ENCODE measurements at places on chromosomes 16 and 17.
A peak's percentile ranks its signal among the peaks of the same experiment; 100 is the strongest.

DNA sequence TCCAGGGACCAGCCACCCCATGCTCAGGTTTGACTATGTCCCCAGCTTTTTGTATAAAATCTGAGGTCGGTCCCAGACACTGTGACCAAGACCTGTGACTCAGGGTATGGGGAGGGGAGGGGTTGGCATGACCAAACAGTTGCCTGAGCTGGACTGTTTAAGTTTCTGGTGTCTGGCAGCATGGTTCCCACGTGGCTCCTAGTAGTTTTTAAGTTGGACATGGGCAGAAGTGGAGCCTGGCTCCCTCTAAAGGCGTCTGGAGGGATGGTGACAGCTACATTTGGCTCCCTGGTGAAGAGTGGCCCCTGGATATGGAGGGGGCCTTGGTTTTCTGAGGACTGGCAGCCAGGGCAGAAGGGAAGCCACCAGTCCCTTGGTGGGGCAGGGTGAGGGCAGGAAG, 7.9 kb downstream of the SMCR8 start:
- DNase-seq: no peak

DNA sequence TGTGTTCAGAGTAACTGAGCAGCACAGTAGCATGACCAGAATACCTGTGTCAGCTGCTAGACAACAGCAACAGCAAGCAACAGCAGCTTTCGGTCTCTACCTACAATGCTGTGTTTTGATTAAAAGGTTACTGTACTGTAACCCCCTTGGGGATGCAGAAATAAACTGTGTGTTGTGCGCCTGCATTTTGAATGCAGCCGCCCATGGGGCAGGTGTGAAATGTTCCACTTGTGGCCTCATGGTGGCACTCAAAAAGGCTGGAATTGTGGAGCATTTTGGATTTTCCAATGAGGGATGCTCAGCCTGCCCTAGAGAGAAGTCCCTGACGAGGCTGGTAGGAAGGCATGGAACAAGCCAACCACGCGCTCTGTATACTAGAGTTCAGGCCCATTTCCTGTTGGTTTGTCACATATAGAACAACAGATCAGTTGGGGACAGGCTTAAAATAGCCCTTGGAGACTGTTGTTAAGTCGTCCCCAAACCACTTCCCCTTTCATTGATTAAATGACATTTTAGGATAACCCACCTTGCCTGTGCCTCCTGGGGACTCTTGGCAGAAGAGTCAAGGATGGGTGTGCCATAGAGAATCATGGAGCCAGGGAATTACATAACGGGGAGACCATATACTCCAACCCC, 27.1 kb downstream of the SCPEP1 start:
- no peak for DNase-seq

GRCh38 chr16:28311913-28312312, 19.6 kb downstream of the SBK1 start:
- no peak for DNase-seq

DNA sequence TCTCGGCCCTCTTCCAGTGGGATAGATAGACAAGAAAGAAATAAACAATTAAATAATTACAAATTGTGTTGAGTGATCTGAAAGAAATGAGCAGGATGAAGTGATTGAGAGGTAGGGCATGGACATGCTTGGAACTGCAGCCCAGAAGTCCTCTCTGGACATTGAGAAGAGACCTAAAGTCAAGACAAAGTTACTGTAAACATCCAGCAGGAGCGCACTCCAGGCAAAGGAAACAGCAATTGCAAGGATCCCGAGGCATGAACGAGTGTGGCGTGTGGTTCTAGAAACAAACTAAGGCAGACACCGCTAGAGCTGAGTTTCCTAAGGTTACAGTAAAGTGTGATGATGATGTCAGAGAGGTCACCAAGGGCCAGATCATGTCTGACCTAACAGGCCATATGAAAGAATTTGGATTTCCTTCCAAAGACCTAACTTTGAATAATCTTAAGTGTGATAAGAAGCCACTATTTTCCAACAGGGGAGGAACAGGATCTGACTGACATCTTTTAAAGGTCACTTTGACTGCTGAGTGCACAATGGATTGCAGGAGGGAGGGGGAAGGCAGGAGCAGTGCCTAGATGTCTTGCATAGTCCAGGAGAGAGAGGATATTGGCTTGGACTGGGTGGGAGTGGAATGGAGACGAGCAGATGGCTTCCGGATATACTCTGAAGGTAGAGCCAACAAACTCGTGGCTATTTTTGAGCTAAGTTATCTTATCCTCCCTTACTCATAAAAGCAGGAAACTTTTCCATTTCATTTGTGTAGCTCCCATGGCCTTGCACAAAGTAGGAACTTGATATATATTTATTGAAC, 19.0 kb downstream of the ABCC12 start:
- DNase-seq: no peak

GRCh38 chr16:65767125-65767524, 599.4 kb upstream of the CDH5 start:
- DNase-seq: no peak

- peak; percentile 46 for DNase-seq
Measured at GRCh38 chr17:61837175-61838051, 25.9 kb downstream of the BRIP1 start.

GRCh38 chr17:57379237-57379894, 123.0 kb downstream of the MSI2 start:
- DNase-seq: no peak

GRCh38 chr16:556474-557173, 3.6 kb upstream of the PRR35 start:
- DNase-seq: no peak

DNA sequence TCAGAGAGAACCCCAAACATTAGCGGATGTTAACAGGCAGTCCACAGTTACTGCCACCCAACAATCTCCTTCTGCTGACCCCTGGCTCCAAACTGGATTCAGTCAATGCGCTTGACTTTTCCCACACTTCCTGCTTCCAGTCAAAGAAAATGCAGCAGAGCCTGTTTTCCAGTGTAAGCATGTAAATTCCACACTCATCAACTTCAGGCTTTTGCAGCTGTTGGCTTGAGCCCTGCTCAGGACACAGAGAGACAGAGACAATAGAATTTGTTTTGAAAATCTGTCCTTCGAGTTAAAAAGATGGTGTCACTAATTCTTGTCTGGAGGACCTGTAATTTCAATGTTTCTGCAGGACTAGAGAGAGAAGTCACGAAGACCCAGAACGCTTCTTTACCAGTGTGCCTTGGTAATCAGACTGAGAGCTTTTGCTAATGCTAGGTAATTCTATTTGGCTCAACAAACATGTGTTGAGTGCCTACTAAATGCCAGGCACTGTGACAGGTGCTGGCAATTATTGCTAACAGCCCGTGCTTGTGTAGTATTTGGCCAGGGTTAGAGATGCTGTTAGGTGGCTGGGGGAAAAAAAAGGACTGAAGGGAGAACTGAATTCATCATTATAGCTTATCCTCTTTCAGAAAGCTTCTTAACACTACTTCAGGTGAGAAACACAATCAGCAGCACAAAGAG, 32.5 kb downstream of the HOXB1 start:
- no peak for DNase-seq

DNA sequence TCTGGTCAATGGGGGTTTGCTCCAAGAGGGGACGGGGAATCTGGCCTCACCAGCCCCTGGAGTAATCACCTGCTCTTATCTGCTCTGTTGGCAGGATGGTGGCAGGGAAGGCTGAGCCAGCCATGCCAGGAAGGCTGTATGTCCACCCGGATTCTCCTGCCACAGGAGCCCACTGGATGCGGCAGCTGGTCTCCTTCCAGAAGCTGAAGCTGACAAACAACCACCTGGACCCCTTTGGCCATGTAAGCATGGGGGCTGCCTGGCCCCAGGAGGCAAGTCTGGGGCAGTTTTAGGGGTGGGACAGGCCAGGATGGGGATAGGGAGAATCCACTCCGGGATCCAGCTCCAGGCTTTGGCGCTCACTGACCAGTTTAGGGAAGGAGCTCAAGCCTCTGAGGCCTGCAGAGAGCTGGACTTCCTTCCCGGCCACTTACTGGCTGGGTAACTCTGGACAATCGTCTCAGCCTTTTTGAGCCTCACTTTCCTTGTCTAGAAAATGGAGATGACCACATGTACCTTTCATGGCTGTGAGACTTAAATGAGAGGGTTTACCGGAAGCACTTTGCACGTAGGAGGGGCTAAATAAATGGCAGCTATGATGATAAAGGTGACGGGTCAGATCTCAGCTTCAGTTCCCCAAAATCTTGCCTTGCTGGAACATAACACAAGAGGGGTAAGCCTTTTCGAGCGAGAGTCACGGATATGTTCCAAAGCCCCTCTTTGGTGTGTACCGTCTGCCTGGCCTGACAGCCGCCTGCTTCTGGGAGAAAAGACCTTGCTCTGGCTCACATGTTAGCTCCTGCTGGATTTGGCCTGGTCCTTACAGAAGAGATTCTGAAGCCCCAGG, 15.4 kb downstream of the TBX4 start:
- DNase-seq: no peak

GRCh38 chr17:66330646-66331037, 28.2 kb downstream of the PRKCA start:
- no peak for DNase-seq

- no peak for DNase-seq
Measured at GRCh38 chr17:307741-308507, 44.7 kb downstream of the RPH3AL start.

GRCh38 chr17:74763565-74764387, 12.4 kb downstream of the NAT9 start:
- DNase-seq: no peak

DNA sequence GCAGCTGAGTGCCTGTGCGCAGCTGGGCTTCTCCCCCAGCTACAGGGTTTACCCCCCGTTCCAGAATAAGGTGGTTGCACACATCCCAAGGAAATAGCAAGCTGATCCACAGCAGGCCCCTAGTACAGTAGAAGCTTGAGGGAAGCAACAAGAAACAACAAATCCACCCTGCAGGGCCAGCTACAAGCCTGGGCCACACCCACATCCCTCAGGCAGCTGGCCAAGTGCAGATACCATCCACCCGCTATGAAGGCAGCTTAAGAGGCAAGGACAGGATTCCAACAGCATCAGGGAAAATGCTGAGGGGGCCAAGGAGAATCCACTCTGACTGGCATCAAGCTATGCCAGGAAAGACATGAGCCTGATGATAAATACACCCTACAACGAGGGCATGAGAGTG, 66.9 kb upstream of the RCVRN start:
- DNase-seq: no peak

DNA sequence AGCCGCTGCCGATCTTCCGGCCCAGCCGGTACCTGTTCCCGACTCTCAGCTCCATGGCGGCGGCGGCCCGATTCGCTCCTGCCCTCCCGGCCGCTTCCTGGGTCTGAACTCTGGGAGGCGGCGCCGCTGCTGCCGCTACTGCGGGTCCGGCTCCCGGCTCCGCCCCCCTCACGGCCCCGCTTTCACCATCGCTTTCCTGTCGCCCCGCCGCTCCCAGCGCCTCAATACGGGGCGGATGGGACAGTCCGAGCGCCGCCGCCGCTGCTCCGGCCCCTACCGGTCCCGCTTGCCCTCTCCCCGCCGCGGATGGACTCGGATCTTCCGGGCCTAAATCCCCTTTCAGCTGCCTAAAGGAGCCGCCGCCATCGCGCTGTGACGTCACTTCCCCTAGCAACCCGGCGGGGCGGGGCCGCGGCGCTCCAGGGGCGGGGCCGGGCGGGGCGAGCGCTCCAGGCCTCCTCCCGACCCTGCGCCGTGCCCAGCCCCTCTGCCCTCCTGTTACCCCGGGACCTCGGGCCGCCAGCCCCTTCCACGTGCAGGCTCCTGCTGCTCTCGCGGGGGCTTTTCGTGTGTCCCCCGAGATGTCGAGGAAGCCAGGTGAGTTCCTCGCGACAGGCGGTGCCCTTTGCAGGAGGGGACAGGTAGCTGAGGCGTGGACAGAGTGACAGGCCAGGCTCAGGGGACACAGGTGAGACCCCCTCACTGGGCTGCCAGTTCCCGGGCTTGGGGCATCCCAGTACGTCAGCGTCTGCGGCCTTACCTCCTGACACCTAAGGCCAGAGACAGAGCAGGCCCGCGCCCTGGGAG, at the start of gene CSNK1D:
Gene CSNK1D (minus strand): TSS at position 374 of the 807 bp plus-strand sequence. CDS start 319 bp downstream, at position 55.
- peak; percentile 90 for DNase-seq

DNA sequence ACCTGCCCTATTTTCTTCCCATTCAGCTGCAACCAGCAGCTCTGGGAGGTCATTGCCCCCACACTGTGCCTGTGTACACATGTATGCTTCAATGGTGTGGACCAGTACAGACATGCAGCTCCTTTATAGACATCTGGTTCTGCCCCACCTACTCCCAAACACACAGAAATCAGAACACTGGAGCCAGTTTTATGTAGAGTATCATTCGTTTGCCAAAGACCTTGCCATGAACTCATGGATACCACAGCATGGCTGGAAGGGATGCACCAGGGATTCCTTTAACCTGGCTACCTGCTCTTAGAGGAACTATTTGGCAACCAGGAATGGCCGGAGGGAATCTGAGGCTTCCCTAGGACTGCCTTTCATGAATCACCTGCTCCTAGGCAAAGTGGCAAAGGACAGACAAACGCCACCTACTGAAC, 60.4 kb downstream of the ZFHX3 start:
- DNase-seq: peak; percentile 62

DNA sequence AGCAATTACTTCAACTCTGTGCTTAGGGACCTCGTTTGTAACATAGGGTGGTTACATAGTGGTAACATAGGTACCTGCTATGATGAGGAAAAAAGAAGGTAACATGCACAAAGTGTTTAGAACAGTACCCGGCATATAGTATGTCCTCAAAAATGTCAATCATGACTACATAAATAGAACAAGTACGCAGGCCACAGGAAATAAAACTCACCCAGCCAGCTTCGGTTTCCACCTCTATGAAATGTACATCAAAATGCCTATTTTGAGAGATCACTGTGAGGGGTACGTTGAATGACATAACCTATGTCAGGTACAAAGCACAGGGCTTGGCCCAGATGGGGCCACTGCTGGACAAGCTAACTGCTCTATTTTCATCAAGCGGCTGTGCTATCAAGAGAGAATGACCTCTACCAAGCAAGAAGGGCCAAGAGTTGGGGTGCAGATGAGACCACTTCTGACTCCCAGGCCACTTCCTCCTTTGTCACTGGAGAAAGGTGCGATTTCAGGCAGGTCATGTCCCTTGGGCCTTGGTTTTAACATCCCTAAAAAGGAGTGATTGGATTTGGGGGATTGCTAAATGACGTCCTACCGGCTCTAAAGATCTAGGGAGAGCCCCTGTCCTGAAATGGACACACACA, 45.4 kb downstream of the WSB1 start:
- no peak for DNase-seq

DNA sequence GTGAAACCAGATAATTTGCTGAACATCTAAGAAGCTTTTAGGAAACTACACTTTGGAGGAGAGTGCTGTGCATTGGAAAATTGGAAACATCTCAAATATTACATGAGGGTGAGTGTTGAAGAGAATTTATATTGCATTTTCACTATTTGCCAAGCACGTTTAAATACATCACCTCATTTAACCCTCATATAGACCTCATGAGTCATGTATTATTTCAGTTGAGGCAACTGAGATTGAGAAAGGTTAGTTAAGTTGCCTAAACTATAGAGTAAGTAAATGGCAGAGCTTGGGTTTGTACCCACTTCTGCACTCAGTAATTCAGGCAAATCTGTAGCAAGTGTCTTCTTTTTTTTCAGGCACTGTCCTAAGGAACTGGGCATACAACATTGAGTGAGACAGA, 3.7 kb upstream of the NLK start:
- no peak for DNase-seq

GRCh38 chr17:4234401-4234800, 29.4 kb downstream of the ANKFY1 start:
- DNase-seq: no peak

GRCh38 chr16:28837672-28838557, 8.2 kb downstream of the TUFM start:
- no peak for DNase-seq

GRCh38 chr17:77786740-77787505, 171.6 kb upstream of the TNRC6C start:
- DNase-seq: no peak
